ENCODE measurements at places on chromosomes 3 and 15. TPM values are rescaled to one million over a fixed set of nuclear protein-coding genes. Genes with fewer than 3 reads are reported as not detected.
A peak's percentile ranks its signal among the peaks of the same experiment; 100 is the strongest.

GRCh38 chr3:7423995-7424394 lies 563.1 kb downstream of the GRM7 start:
- DNase-seq, result no peak

CELF6 gene
- total RNA-seq, result not detected

GRCh38 chr3:141644931-141645330 lies 93.2 kb upstream of the RNF7 start:
- DNase-seq, result peak; percentile 58

DNA sequence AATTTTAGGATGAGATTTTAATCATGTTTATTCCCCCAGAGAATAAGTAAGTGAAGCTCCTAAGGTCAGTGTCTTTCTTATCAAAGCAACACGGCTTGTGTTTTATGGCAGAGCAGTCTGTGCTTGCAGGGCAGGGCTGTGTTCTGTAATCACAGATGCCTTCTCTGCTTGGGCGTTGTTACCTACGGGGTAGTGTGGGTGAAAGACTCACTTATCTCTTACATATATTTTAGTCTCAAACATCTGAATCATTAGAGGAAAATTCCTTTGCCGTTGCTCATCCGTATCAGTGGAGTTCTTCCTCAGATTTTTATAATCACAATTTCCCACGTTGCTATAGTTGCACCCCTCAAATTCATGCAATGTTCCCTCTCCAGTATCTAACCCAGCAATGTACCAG lies 271.7 kb upstream of the MEIS2 start:
- DNase-seq, result peak; percentile 1

GRCh38 chr15:61915640-61916039 lies 144.6 kb downstream of the VPS13C start:
- peak; percentile 33 for DNase-seq

DNA sequence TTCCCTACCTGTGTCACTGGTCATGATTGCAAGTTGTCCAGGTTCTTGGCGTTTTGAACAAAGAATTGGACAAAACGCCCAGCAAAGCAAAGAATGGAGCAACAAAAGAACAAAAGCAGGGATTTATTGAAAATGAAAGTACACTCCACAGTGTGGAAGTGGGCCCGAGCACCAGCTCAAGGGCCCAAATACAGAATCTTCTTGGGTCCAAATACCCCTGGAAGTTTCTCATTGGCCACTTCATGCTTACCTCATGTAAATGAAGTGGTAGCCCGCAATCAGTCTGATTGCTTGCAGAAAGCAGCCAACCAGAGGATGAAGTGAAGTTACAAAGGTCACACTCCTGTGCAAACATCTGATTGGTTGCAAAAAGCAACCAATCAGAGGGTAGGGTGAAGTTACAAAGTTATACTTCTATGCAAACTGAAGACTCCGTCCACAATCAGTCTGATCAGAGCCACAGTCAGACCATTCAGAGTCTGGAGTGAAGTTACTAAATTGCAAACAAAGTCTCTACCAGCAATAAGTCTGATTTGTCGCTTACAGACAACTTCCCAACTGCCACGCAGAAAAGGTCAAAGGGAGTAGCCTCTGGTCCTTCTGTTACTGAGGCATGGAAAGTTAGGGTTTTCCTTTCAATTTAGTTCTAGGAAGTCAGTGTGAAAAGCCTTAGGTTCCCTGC lies 8.3 kb upstream of the TM4SF1 start:
- no peak for DNase-seq

DNA sequence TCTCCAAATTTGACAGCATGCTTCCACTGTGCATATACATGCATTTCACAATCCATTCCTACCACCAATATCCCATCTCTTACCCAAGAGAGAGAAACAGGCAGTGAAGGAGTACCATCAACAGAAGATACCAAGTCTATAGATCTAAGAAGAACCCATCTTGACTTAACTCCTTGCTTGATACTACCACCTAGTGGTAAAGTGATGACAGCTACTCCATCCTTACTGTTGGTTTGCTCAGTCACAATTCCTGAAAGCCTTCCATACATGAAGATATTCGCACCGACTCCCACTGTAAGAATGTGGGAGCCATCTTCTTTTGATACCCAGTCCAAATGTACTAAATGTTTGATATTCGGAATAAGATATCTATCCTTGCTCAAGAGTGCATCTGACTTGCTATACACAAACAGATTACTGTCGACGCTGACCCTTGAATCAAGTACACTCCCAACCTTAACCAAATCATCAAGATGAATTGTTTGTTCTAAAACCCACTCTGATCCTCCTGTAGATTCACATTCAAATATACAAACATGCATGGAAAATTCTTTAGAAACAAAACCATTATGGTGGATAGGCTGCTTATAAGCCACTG lies 123.1 kb downstream of the DMXL2 start:
- peak; percentile 37 for DNase-seq
